ENCODE measurements at places on chromosomes 6 and 20. TPM values are rescaled to one million over a fixed set of nuclear protein-coding genes. Genes with fewer than 3 reads are reported as not detected.

DNA sequence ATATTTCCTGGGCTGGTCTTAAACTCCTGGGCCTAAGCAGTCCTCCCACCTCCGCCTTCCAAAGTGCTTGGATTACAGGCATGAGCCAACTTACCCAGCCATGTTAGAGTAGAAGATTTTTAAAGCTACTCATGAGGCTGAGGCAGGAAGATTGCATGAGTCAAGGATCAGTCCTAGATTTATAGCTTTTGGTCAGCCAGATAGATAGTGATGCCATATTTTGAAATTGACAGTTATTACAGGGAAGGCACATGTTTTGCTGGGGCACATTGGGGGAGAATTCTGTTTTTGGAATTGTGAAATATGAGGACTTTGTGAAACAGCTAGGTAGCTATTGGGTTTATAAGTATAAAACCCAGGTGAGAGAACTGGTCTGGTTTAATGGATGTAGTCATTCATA lies 40.9 kb downstream of the DOP1A start:
- DNase-seq = no peak

GRCh38 chr20:34569598-34569997 lies 11.1 kb downstream of the MAP1LC3A start:
- DNase-seq = no peak

DNA sequence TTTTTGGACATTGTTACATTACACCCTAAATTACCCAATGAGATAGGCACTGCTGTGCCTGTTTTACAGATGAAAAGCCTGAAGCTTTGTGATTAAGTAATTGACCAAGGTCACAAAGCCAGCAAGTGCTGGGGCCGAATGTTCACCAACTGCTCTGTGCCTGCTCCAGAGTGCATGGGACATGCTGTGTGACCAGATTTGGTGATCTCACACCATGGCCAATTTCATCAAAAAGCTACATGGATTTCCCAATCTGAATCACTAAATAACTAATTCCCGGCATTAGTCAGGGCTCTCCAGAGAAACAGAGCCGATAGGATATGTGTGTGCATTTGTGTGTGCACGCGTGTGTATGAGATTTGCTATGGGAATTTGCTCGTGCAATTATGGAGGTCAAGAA lies 228.3 kb upstream of the ECI2 start:
- no peak for DNase-seq

DNA sequence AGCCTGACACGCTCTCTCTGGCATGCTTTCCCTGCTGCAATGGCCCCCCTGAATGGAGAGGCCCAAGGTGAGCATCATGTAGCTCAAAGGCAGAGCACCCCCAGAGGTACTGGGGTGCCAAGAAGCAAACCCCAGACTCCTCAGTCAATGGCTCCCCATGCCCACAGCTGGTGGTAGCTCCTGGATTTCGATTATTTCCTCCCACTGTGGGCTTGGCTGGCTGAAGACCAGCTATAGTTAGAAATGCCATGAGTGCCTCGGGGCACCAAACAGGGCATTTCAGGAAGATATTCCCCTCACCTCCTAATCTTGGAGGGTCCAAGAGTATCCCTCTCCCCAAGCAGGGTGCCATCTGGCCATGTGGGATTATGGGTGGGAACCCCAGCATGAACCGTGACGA lies 16.8 kb downstream of the MAP1LC3A start:
- no peak for DNase-seq

Gene HLA-E
- 152 TPM for total RNA-seq

DNA sequence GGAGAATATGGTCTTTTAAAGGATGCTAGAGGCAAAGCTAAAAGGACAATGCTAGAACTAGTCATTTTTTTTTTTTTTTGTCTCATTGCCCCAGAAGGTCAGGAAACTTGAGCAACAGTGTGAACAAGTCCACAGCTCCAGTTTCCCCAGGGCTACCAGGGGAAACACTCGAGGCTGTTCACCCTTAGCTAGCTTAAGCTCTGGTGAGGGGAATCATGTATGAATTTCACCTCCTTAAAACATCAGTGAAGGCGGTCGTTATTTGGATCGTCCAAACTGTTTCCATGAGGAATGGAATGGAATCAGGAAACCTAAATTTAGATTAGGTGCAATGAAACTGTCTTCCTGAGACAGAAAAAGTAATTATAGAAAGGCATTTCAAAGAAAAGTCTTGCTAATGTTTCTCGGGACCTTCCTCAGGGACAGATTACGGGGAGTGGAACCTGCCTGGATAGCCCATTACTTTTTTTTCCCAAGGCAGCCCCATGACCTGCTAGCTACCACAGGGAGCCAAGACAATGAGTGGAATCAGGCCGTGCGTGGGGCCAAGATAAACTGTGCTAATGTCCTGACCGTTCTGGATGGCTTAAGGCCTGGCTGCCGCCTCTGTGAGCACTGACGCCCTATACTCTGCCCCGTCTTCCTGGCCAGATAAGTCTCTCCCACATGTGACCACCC lies 164.8 kb upstream of the SGK1 start:
- peak; percentile 77 for DNase-seq

DNA sequence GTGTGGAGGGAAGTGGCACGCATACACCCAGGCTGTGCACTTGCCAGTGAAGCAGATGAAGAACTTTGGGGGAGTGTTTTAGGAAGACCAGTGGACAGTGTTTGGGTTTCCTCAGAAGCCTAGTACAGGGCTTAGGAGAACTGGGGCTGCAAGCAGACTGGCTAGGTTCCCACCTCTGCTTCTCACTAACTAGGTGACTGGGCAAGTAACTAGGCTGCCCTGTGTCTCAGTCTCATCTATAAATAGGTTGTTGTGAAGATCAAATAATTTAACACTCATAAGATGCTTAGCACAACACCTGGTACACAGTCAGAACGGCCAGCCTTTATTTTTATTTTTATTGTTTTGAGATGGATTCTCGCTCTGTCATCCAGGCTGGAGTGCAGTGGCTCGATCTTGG lies 312.1 kb downstream of the CDH26 start:
- DNase-seq = no peak

All from Right ventricle myocardium inferior (tissue), 1 donor.